Pulmonary artery endothelial cell (primary cell): ENCODE measurements at places on chromosomes 11 and 22. TPM values are rescaled to one million over a fixed set of nuclear protein-coding genes. Genes with fewer than 3 reads are reported as not detected.

DNA sequence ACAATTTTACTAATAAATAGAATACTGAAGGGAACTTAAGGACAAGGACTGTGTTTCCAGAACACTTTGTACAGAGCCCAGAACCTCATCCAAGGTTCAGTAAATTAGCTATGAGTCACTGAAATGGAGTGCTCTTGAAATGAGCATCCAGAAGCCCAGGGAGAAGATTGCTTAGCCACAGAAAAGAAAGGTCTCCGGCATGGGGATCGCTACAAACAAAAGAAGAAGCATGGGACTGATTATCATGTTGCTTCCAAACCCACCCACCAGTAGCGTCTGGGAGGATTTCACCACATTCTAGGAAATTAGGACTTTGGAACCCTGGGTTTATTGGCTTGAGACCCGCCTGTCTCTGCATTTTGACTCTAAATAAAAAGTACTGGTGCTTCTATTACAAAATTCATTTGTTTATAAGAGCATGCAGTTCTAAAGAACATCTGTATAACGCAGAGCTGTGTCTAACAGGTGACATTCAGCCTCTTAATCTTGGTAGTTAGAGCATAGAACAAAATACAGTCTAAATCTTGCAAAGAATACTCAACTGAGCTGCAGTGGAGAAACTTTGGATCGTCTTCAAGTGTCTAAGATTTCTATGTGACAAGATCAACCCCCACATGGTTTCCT, 35.9 kb upstream of the SESN3 start:
- no peak for DNase-seq

- no peak for DNase-seq
Observed at GRCh38 chr22:29093501-29094300, 20.9 kb downstream of the KREMEN1 start.

- no peak for DNase-seq
Observed at GRCh38 chr11:18731949-18732821, 6.2 kb upstream of the IGSF22 start.

- DNase-seq: no peak
Observed at GRCh38 chr11:84564867-84565184, 1062.3 kb downstream of the DLG2 start.

DNA sequence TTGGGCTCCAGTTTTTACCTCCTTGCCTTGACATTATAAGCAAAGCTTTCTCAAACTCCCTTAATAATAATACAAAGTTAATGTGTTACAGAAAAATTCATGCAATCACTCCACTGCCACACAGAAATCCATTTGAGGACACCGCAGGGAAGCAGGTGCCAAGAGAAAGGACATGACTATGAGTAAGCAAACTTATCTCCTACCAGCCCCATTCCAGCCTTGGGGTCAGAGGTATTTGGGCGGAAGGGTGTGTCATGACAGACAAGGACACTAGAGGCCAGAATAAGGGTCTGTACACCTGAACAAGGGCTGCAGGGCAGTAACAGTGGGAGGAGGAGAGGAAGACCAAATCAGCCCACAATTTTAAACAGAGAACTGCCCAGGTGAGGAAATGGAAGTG, 5.9 kb downstream of the GNG3 start:
- DNase-seq: no peak

DNA sequence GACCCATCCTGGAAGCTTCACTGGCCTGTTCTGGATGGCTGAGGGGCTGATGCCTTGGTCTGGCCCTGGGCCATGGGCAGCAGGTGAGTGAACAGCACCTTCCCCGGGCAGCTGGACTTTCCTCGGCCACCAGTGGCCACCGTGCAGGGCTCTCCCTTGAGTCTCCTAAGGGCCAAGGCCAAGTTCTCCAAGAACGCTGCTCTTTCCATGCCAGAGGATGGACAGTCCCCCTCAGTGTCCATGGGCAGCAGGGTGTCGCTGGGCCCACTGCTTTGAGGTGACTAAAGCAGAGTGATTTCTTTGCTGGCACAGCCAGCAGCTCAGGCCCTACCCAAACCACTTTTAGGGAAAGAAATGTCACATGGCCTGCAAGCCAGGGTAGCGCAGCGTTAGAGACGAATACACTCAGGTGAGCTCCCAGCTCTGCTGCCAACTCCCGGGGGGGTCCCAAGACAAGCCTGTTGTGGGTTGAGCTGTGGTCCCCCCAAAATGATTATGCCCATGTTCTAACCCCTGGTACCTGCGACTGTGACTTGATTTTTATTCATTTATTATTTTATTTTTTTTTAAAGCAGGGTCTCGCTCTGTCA, 3.3 kb upstream of the CARS1 start:
- no peak for DNase-seq

DNA sequence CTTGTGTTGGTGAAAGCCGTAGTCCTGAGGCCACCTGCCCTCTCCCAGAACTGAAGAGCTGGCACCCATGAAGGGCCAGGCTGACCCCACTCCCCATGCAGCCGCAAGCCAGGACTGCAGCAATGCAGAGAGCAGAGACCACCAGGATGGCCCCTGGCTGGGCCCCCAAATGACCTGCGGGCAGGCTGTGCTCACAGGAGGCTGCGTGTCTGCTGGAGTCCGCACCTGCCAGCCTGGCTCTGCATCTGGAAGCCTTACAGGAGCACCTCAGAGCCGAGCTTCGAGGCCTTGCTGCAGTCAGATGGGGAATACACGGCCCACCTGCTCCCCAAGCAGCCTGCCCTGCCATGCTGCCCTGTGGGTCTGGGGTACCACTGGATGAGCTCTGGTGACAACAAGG, 1336.8 kb downstream of the TBC1D22A start:
- no peak for DNase-seq

GRCh38 chr11:117950993-117951961, 22.1 kb upstream of the TMPRSS13 start:
- no peak for DNase-seq

DNA sequence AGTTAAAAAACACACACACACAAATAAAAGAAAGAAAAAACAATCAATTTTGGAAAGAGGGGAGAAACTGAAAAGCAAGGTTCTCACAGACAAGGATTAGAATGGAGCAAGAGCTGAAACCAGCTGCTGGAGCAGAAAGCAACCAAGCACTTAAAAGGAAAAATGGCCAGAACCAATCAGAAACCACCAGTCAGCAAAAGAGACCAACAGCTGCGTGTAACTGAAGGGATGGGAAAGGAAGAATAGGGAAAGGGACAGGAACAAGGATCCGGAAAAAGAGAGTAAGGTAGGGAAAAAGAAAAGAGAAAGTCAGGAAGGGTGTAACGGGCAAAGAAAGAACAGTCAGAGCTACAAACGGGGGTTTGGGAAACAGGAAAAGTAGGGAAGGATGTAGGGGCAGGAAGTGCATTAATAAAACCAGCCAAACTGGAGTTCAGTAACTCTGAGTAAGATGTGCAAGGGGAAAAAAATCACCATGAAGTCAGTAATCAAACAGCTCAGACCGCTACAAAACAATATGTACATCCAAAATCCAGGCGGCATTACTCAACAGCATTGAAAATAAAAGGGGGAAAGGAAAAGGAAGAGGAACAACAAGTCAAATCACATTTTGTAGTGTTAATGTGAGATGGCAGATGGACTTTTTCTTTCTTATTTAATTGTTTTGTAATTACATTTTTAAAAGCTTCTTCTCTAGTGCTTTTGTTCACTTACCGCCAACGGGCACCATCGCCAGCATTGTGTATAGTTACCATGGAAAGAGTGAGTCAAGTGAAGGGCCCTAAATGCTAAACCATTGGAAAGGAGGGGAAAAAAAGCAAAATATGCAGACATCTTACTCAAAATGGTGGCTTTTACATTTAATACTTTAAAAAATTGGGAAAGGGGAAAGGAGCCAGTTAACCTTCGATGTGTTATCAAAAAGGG, 49.2 kb downstream of the APOL5 start:
- DNase-seq: no peak

DNA sequence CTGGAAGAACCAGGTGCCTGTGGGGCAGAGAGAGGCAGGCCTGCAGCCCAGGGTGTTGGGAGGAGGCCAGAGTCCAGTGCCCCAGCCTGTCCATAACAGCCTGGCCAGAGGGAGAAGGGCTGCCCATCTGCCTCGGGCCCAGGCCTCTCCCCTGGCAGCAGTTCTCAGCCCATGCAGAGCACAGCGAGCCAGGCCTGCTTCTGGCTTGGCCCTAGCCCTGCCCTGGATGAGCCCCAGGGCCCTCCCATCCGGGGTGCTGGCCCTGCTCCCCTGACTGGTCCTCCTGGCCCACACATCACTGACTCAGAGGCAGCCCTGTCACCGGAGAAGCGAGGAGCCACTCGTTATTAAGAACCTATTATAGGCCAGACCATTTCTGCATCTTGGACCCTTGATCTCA, 19.7 kb upstream of the MYRF start:
- no peak for DNase-seq

DNA sequence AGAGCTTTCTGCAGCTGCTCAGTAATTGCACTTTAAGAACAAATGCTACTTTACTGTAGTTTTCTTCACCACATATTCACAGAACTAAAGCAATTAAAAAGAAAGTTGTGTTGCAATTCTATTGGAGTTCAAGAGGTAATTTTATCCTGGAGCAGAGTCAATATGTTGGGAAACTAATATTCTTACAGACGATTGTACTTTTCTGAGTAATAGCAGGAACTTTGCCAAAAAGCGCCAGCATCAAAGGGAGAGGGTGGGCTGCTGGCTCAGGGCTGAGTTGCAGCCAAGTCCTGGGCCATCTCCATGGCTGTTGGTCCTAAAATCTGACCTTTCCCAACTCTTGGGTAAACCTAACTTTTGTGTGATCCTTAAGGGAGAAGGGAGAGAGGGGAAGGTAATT, 73.6 kb upstream of the MYO18B start:
- DNase-seq: no peak

- no peak for DNase-seq
Observed at GRCh38 chr11:30468881-30469280, 117.3 kb downstream of the MPPED2 start.

DNA sequence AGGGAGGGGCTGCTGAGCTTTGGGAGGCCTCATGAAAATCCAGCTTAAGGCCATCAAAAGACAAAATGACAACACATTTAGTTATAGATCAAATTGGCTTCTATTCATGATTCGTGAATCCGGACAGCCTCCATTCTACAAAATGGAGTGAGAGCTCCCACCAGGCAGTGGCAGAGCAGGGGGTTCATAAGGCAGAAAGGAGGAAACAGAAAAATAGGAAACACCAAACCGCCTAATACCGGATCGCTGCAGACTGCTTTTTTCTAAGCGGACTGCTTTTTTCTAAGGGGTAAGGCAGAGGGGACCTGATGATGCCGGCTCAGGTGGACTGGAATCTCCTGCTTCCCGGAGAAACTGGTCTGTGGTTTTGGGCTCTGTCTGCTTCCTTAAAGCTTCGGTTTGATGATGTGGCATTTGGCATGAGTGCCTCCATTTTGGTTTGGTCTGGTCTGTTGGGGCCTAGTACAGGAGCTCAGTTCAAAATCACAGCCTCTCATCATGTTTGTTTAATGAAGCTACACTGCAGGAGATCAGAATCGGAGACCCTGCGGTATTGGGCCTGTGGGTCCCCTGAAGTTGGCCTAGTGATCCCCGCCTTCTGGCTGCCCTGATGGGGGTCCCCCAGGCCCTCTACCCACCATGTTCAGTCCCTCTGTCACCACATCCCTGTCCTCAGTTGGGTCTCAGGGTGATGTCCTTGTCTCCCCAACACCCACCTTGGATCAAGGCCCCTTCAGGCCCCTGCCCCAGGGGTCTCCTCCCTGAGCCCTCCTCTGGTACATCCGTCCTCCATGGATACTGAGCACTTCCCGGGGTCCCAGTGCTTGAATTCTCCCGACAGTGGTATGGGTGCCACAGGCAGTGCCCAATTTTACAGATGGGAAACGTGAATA, 1.2 kb downstream of the ALDH3B1 start:
- DNase-seq: no peak

DNA sequence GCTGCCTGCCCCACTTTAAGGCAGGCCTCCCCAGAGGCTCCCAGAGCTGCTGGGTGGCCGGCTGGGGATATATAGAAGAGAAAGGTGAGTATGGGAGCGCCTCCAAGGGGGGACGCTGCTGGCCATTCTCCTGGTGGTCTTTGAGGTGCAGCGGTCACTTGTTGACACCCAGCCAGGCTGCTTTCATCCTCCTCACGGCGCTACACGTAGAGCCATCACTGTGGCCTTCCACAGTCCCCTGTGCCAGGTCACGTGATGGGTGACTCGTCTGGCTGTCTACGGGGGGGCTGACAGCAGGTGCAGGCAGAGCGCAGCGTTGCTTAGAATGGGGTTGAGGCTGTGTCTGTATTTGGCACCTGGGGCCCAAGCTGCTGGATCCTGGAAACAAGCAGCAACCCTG, 1.9 kb downstream of the ACR start:
- DNase-seq: no peak

- peak; percentile 40 for DNase-seq
Observed at GRCh38 chr11:128492461-128492860, 94.9 kb downstream of the ETS1 start.

GRCh38 chr11:67583247-67584204, at the start of gene GSTP1:
Gene GSTP1, plus strand, starts transcription at chr11:67583812. Its CDS starts 32 bp downstream, at chr11:67583844.
- peak; percentile 58 for DNase-seq

DNA sequence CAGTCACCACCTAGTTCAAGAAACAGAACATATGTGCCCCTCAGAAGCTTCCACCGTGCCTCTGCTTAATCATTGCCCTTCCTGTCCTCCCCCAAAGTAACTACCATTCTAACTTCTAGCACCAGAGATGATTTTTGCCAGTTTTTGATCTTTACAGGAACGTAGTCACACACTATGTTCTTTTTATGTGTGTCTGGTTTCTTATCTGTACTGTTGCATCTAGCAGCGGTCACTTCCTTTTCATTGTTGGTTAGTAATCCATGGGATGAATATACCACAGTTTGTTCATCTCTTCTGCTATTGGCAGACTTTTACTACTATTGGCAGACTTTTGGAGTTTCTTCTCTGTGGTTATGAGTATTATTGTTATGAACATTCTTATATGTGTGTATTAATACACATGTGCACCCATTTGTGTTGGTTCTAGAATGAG, 34.6 kb downstream of the SPECC1L start:
- peak; percentile 71 for DNase-seq

- DNase-seq: no peak
Observed at GRCh38 chr11:123060277-123061000, 1.5 kb downstream of the HSPA8 start.

- no peak for DNase-seq
Observed at GRCh38 chr22:41846268-41846987, 13.5 kb downstream of the SREBF2 start.

GRCh38 chr11:33980897-33981296, 70.6 kb upstream of the CAPRIN1 start:
- DNase-seq: peak; percentile 24

- DNase-seq: no peak
Observed at GRCh38 chr11:133618544-133618943, 86.2 kb upstream of the OPCML start.

GRCh38 chr22:41656556-41656955, 32.1 kb downstream of the SNU13 start:
- no peak for DNase-seq

GRCh38 chr11:3095712-3096361, 38.6 kb upstream of the CARS1 start:
- DNase-seq: peak; percentile 91

- no peak for DNase-seq
Observed at GRCh38 chr11:84097186-84097585, 811.0 kb upstream of the CCDC90B start.

The OR10AG1 gene
- not detected in 2 replicates for total RNA-seq

The FOLR2 gene
- total RNA-seq: not detected in 2 replicates

The SLC29A2 gene
- 0.33 and 0.85 TPM in 2 replicates for total RNA-seq

The CD3E gene
- total RNA-seq: not detected in 2 replicates

The GPR83 gene
- not detected in 2 replicates for total RNA-seq

The RIMBP3C gene
- total RNA-seq: 0.04 TPM in 1 of 2 replicates, not detected in the other

The IRAG1 gene
- 0.13 and 0.25 TPM in 2 replicates for total RNA-seq

The SIK2 gene
- total RNA-seq: 6.6 and 8.1 TPM in 2 replicates

The RPS6KB2 gene
- 46.2 and 54.3 TPM in 2 replicates for total RNA-seq

The CHST1 gene
- 2.1 and 26.0 TPM in 2 replicates for total RNA-seq

The OR8A1 gene
- total RNA-seq: not detected in 2 replicates

The CCDC117 gene
- 12.7 and 30.9 TPM in 2 replicates for total RNA-seq

The CCDC134 gene
- total RNA-seq: 6.7 and 11.2 TPM in 2 replicates

The PLAAT2 gene
- total RNA-seq: not detected in 2 replicates
